Epithelial cell of prostate (primary cell): ENCODE measurements at places on chromosomes 6 and 20.

DNA sequence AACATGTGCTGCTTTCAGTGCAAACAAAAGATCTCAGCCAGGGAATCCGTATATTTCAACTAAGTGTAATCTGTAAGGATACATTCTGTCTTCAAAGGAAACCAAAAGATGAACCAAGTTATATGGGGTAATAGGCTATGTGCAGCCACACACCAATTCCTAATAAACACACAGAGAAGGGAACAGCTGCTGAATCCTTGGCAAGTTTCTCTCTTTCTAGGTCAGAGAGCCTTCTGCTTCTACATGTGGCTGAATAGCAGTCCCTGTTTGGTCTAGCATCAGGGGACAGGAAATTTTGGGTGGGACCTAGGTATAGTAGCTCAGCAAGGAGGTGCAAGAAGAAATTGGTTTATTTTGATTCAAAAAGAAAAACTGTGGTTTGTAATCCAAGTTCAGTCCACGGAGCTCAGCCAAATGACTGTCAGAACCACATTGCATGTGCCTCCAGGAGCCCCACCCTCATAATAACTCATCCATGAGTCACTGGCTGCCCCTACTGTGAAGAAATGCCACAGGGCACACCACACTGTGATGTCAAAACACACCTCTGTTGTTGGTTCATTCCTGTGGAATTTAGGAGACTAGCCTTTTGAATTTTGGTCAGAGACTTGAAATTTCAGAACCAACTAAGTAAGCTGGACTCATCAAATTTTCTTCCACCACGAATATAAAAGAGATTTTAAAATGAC lies 21.1 kb downstream of the SPTLC3 start:
- DNase-seq = peak; percentile 86

GRCh38 chr6:14743474-14744211 lies 502.2 kb upstream of the JARID2 start:
- DNase-seq = peak; percentile 99

GRCh38 chr6:77448546-77448945 lies 14.7 kb downstream of the HTR1B start:
- DNase-seq = no peak

- DNase-seq = no peak
Measured at GRCh38 chr6:148495029-148495428, 152.4 kb downstream of the SASH1 start.

- DNase-seq = no peak
Measured at GRCh38 chr6:35160642-35161041, 19.5 kb upstream of the TCP11 start.

- DNase-seq = no peak
Measured at GRCh38 chr6:106300944-106301343, 24.6 kb downstream of the ATG5 start.

DNA sequence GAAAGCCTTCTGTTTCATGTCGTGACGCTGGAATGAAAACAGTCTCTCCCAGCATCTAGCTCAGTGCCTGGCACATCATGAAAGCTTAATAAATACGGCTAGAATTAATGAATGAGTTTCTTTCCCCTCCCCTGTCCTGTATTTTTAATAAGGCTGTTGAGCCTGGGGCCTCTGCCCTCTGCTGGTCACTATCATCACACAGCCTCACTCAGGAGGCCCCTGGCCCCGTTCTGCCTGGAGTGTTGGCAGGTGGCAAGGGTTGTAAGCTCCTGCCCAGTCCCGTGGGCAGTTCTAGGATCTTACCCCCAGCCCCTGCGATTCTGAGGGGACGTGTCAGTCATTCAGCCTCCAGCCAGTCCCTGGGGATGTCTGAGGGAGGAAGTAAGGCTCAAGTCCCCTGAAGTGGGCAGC lies 41.4 kb downstream of the PHACTR3 start:
- DNase-seq = no peak

- no peak for DNase-seq
Measured at GRCh38 chr20:23299673-23300050, 50.9 kb upstream of the NXT1 start.

GRCh38 chr6:119533603-119534279 lies 184.2 kb upstream of the MAN1A1 start:
- peak; percentile 61 for DNase-seq

DNA sequence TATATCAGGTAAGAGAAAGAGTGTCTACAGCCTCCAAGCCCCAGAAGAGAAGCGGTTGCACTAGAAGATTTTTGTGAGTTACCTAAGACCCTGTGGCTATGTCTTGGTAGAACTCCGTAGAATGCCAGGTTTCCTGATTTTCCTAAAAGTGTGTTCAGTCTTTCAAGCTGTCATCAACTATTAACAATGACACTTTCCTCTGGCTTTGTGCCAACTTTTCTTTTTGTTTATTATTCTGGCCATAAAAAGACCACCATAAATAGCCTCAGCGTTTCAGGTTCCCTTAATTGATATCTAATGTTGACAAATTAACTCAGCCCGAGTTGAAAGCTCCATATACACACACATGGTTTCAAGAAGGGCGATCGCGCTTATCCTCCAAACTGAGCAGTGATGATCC lies 1.2 kb downstream of the PAK5 start:
- no peak for DNase-seq

- no peak for DNase-seq
Measured at GRCh38 chr6:26241033-26241895, 123.7 kb upstream of the BTN3A2 start.
